ENCODE measurements at places on chromosomes 11 and 22.
A peak's percentile ranks its signal among the peaks of the same experiment; 100 is the strongest.

DNA sequence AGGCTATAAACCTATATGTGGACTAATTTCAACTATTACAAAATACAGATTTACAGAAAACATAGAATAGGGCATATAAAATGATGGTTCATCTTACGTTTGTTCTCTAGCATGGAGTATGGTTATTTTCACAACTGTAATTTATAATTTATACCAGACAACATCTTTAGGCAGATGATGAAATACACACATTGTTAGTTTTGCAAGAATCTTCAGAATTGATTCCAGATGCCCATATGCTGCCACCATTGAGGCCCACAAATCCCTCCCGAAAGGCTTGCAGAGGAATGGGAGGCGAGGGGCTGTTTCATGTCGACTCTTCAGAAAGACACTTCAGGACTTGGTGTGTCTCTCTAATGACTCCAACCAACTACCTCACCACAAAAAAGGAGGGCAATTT, 6.2 kb downstream of the PTPN5 start:
- no peak for DNase-seq

DNA sequence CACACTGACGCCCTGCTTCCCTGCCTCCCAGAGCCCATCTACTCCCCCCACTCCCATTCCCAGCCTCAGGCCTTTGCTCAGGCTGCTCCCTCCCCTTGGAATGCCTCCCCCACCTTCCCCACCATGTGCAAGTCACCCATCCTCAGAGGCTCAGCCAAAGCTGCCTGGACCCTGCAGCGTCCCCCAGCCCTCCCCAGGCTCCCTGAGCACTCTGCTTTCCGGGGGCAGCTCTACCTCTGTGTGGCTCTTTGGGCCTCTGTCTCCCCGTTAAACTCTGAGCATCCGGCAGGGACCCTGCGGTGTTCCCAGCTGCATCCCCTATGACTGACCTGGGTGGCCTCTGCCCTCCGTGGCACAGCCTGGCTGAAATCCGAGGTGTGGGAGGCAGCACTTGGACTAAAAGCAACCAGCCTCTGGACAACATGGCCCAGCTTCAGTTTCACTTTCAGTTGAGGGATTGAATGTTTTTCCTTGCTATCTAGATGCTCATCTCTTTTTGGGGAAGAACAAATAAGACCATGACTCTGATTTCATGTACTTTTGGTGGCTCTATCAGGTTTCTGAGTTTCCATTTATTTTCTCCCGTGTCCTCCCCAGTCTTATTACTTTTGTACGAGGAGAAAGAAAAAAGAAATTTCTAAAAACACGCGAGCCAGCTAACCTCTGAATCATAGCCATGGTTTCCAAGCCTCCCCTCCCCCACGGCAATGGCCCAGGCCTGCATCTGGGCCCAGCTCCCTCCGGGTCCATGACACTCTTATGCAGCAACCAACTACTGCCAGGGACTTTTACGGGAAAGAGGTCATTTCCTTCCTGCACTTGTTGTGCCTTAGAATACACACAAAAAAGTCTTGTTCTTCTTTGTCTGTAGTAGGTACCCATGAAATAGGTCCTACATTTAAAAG, 3.8 kb downstream of the APOL3 start:
- peak; percentile 85 for DNase-seq

- DNase-seq: no peak
These were observed 3.4 kb downstream of the CDON start for GRCh38 chr11:126059238-126059781.

- peak; percentile 91 for DNase-seq
These were observed at the start of gene MADD for GRCh38 chr11:47269829-47270305. Gene MADD (plus strand): TSS chr11:47270133.

- DNase-seq: no peak
These were observed 37.1 kb downstream of the CDKN1C start for GRCh38 chr11:2848497-2848896.

GRCh38 chr22:45807156-45807915, 135.7 kb downstream of the ATXN10 start:
- DNase-seq: no peak

- DNase-seq: no peak
These were observed 41.0 kb downstream of the GLYATL1 start for GRCh38 chr11:58980159-58980843.

GRCh38 chr22:47298017-47298785, 535.8 kb downstream of the TBC1D22A start:
- no peak for DNase-seq

GRCh38 chr11:131228378-131228777, 142.0 kb upstream of the NTM start:
- no peak for DNase-seq

GRCh38 chr11:128069665-128070064, 517.7 kb downstream of the ETS1 start:
- no peak for DNase-seq

GRCh38 chr22:50141891-50142363, 28.6 kb upstream of the PANX2 start:
- no peak for DNase-seq

- DNase-seq: no peak
These were observed 6.8 kb downstream of the PPP2R1B start for GRCh38 chr11:111759376-111759775.

DNA sequence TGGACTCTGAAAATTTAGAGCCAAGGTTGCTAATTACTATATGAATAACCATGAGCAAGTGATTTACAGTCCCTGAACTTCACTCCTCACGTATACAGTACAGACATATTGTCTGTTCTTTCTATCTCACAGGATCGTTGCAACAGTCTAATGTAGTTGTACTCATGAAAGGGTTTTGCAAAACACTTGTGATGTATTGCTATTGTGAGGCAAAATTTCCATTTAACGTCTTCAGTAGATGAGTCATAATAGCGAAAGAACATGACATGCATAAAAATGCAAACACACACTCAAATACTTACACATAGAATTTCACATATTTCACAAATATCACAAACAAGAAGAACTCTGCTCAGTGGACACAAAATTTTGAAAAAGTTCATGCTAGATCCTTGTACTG, 134.6 kb upstream of the TRPC6 start:
- no peak for DNase-seq

- no peak for DNase-seq
These were observed 607 bp upstream of the ZNF70 start for GRCh38 chr22:23751441-23751996.

DNA sequence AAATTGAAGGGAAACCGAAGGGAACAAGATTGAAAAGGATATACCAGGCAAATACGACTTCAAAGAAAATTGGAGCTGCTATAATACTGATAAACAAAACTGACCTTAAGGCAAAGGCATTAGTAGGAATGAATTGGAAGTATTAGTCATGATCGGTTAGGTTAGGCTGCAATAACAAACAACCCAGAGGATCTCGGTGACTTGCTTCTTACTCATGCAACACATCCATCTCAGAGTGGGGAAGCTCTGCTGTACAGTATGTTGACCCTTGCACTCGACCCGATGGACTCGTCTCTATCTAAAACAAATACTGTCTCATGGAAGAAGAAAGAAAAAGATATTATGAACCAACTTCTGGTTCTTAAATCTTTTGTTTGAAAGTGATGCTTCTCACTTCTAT, 42.3 kb downstream of the SPATA19 start:
- no peak for DNase-seq

DNA sequence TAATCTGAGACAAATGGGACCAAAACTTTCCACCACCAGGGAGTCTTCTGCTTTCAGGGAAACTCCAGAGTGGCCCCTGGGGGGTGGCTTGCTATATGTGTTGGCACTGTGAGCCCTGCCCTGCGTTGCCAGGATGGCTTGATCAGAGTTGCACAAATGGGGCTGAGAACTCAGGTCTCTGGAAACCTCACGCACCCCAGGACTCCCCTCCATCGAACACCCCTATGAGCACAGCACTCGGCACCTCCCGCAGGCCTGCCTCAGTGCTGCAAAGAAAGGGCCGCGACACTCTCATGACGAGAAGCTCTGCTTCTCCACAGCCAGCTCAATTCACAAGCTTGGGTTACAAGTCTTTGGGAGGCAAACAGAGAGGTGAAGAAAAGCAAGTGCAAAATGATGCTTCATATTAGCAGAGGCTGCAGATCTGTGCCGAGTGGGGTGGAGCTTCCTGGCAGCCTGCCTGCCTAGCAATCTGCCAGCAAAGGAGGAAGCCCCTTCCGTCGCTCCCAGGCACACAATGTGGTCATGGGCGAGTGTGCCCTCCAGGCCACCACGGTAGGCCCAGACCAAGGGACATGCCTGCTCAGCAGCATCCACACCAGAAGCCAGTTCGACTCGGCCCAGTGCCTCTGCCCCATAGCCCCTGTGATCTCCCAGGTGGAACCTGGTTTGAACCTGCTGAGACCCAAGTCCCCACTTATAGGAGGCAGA, 55.7 kb downstream of the MYH9 start:
- peak; percentile 63 for DNase-seq

- DNase-seq: no peak
These were observed 393.5 kb downstream of the JRKL start for GRCh38 chr11:96783311-96783710.

DNA sequence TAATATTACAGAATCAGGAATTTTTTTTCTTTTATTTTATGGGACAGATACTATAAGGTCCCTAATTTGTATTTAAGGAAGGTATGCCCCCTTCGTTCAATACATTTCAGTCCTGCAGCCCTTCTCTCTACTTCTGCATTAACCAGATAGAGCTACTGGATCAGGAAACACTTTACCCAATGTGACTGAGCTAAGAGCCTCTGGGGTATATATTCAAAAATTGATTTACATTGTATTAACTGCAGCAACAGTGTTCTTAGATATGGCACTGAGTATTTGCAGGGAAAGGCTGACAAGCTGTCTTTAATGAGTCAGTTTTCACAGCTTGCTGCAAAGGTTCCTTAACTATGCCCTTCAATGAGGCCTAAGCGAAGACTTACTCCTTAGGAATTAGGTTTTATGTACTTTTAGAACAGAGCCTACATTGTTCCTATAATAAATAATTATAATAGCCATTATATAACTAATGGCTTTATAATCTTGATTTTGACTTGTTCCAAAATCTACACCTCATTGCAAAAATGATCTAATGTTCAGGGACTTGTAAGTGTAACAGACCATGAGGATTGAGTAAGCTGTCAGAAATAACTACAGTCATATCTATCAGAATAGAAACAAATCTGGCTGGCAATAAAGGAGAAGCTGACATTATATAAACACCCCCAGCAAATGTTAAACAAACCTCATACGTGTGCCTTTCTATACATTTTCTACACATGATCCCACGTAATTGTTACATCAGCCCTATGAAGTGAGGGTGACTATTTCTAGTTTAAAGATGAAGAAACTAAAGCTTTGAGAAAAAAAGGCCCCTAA, 55.0 kb downstream of the DDI1 start:
- DNase-seq: no peak

GRCh38 chr22:50693462-50693861, 20.8 kb downstream of the SHANK3 start:
- no peak for DNase-seq

DNA sequence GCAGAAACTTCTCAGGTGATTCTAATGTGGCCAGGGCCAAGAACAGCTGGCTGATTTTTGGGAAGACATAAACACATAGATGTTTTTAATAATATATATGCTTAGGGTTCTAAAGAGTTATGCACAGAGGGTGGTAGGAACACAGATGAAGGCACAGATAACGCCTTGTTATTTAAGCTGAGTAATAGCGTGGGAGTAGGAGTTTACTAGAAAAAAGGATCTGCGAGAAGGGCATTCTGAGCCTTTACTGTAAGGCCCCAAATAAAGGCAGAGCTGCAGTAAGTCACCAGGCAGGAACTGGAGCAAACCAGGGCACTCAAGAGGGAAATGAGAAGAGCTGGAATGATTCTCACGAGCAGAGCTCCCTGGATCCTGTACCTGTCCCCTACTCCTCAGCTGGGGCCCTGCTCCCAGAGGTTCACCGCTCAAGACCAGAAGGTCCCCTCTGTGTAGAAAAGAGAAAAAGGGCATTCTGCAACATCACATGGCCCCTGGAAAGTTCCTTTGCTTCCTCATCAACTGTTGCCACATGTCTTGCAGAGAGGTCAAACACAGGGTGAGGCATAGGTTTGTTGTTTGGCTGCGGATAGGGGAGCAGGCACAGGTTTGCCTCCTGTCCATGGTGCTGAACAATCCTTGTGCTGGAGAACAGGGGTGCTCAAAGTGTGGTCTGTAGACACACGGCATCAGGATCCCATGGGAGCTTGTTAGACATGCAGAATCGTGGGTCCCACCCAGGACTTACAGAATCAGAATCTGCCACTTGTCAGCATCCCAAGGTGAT, 125.7 kb downstream of the TENM4 start:
- no peak for DNase-seq

GRCh38 chr11:61187505-61188130, 15.7 kb upstream of the PGA3 start:
- DNase-seq: peak; percentile 81

- DNase-seq: no peak
These were observed 267.6 kb downstream of the KIRREL3 start for GRCh38 chr11:126732981-126733380.

DNA sequence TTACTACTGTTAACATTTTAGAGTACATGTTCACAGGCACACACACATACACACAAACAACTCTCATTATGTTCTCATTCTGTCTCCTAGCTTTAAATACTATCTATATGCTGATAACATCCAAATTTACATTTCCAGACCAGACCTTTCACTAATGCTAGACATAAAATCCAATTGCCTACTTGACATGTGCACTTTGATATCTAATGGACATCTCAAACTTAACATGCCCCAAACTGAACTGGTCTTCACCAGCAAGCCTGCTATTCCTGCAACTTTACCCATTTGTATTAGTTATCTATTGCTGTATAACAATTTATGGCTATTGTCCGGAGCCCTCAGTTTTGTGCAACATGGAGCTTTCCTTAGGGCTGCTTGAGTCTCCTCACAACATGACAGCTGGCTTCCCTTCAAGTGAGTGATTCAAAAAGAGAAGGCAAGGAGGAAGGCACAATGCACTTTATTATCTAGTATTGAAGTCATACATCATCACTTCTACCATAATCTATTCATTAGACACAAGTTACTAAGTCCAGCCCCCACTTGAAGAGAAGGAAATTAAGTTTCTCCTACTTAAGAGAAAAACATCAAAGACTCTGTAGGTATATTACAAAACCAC, 3.0 kb downstream of the SLC36A4 start:
- DNase-seq: no peak

- no peak for DNase-seq
These were observed 143.7 kb downstream of the SNX19 start for GRCh38 chr11:130772266-130773227.

GRCh38 chr11:34478845-34479663, 34.5 kb downstream of the ELF5 start:
- no peak for DNase-seq

DNA sequence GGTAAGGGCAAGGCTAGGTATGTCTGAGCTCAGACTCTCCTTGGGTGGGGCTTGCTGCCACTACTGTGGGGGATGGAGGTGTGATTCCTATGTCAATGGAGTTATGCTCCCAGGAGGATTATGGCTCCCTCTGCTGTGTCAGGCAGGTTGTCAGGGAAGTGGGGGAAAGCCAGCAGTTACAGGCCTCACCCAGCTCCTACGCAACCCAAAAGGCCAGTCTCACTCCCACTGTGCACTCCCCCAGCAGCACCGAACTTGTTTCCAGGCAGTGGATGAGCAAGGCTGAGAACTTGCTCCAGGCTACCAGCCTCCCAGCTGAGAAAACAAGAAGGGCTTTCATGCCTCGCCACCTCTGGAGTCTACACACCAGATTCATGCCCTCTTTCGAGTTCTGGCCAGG, 18.2 kb downstream of the C11orf91 start:
- DNase-seq: no peak

- DNase-seq: no peak
These were observed 539.3 kb downstream of the OPCML start for GRCh38 chr11:132992838-132993631.

- DNase-seq: peak; percentile 36
These were observed 84.5 kb downstream of the ISX start for GRCh38 chr22:35150183-35151107.
